Endodermal cell (in vitro differentiated cells): ENCODE measurements at places on chromosomes 7 and 10.

DNA sequence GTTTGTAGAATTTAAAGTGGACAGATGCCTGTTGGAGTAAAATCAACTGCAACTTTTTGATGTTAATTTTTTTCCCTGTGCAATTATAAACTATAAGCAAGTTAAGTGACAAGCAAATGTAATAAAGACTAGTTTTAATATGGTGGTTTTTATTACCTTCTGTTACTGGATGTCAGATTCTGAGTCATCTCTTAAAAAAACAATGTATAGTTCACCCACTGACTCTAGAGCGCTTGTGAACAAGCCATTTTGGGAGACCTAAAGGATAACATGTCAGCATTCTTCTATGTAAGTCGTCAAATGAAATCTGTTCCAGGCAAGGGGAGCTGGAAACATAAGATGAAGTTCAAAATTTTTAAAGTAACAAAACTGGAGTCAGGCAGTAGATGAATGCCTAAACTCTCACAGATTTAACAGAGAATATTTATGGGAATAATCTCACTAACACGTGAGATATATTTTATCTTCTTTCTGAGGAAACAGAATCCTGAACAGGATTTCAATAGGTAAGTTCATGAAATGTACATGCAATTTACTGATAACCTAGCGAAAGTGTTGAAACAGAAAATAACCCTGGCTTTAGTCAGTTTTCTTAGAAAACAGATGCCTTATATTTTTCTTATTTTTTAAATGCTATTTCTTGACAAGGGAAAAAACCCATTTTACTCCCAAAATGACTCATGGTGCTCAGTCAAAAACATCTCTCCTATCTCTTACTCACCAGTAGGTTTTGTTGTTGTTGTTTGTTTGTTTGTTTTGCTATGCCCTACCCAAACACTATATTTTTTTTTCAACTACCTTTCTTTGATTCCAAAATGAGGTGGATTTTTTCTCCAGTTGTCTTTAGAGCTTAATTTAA, 91.7 kb downstream of the SLC39A12 start:
- H3K4me1 ChIP-seq: peaks cover 4% of the 10 kb centered on the region
- no peak overlapping the region for H3K4me3 ChIP-seq
- H3K36me3 ChIP-seq: no peaks in the 10 kb centered on the region
- no peaks in the 10 kb centered on the region for H3K27me3 ChIP-seq

DNA sequence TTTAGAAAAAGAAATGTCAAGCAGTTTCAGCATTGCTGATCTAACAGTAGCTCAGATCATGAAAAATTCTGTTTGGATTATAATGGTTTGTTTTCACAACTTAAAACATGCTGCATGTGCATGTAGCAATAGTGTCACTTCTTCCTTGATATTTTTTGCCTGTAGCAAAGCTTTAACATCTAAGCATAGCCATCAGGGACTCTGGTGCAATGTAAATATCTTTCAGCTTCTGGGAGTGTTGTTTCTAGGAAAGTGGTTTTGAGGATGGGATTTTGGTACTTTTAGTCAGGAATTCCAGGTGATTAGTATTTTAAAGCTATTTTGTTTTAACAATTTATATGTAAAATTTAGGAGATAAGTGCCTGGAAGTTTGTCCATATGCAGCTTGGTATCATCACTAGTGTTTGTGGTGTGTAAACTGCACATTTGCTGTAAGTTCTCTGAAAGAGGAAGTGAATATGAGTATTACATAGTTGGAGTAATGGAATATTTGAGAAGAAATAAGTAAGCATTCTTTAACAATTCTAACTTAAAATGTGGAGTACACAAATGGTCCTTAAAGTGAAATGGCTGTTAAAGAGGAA, 1.9 kb downstream of the RSBN1L start:
- H3K36me3 ChIP-seq: peaks cover 4% of the 10 kb centered on the region
- H3K27me3 ChIP-seq: no peaks in the 10 kb centered on the region
- H3K27ac ChIP-seq: no peak overlapping the region
- DNase-seq: no peak

DNA sequence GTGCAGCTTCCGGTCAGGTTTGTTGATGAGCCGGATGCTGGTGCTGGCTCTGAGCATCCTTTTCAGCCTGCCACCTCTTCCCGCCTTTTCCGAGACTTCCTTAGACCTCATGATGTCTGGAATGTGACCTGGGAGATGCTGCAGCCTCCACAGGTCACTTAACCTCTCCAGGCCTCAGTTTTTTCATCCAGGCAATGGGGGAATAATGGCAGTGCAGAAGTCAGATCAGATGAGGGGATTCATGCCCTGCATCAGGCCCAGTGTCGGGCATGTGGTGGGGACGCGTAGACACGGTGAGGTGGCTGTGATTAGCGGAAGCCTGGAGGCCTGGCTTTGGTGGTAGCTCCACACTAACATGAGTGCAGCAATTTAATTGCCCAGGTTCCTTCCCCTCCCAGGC, 24.6 kb downstream of the PFKFB3 start:
- no peak overlapping the region for H3K27ac ChIP-seq
- no peak overlapping the region for H3K4me3 ChIP-seq
- peaks cover 66% of the 10 kb centered on the region for H3K36me3 ChIP-seq
- H3K27me3 ChIP-seq: no peaks in the 10 kb centered on the region

- DNase-seq: no peak
- no peak overlapping the region for H3K27ac ChIP-seq
- H3K36me3 ChIP-seq: no peaks in the 10 kb centered on the region
- peaks cover 6% of the 10 kb centered on the region for H3K27me3 ChIP-seq
Observed at GRCh38 chr7:113301983-113302382, 183.6 kb upstream of the SMIM30 start.

DNA sequence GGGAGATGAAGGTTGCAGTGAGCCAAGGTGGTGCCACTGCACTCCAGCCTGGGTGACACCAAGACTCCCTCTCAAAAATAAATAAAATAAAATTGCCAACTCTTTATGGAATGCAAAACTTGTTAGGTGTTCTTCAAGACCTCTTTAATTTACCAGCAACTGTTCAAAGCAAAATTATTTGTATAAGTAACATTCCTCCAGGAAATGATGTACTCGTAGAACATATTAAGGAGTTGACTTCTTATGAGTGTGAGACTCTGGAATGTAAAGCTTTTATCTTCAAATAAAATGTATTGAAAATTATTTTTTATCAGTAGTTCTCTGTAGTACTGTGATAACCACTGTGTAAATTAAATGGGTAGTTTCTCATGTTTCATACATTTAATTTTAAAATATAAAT, 94.4 kb downstream of the CYP51A1 start:
- peaks cover 69% of the 10 kb centered on the region for H3K36me3 ChIP-seq
- H3K4me1 ChIP-seq: no peaks in the 10 kb centered on the region
- DNase-seq: no peak
- no peak overlapping the region for H3K4me3 ChIP-seq
